NCI-H2227 treated with DMSO at 0.1 percent for 48 hours (cell line): ENCODE measurements at places on chromosomes 7 and 10.

DNA sequence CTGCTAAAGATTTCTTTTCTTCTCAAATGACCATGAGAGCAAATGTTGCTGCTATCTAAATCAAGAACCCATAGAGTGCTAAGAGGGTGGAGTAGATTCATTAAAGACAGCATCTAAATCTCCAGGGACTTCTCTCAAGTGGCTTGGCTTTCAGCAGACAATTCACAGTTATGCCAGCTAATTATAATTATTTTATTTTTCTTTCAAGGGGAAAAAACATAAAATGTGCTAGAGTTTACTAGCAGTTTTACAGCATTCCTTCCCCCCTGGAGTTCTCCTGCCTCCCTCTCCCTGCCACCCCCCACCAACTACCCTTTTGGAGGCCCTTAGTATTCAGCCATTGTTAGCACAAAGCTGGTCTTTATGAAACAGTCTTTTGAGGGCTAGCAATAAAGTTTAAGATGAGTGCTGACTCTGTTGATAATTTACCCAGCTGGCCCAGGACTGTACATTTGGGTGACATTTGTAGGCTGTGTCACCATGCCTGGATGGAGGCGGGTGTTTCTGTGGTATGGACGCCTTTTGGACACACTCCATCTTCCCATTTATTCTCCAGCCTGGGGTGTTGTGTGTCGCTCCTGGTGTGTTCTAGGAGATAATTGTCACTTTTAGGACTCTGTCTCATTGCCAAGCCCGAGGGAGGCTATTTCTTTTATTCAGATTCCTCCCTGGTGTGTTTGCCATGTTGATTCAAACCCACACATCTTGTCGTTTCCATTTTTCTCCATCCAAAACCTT lies 160.2 kb downstream of the CREB5 start:
- peak; percentile 57 for DNase-seq

DNA sequence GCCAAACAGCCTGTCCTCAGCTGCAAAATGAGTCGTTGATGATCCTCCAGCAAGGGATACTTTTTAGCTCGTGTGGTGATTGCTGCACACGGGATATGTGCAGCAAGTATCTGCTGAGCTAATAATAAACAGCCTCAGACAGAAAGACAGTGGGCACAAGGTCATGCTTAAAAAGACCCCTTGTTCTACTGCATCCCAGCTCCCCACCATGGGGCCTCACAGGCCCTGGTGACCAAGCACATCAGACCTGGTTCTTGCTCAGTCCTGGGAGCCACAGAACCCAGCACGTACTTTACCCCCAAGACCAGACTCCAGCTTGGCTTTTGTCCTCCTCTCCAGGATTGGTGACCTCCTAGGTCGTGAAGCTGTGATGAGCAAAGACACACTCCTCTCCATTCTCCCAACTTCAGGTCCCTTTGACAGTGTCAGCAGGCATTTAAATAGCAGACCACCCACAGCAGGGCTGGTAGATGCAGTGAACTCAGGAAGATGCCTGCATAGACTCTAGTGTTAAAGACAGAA lies 50.5 kb downstream of the EGFR start:
- DNase-seq: no peak

GRCh38 chr7:1087952-1088920 lies at the start of gene GPER1:
GPER1 (plus strand) TSS chr7:1088113; CDS start chr7:1091729, 3,616 bp downstream.
- peak; percentile 33 for DNase-seq

GRCh38 chr7:20216406-20217036 lies 663 bp downstream of the MACC1 start:
- no peak for DNase-seq

DNA sequence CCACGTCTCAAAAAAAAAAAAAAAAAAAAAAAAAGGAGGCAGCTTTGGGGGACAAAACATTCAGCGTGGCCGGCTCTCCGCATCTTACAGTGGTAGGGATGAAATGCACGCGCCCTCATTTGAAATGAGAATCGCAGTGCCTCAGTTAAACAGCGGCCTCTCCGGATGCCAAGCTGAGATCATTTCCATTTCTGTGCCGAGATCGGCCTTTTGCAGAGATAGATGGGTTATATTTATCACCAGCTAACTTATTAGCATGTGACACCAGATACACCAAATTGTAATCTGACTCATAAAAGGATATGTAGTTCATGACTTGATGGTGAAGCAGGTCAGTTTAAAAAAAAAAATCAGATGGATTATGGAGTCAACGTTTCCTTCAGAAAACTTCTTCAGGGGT lies 138.7 kb downstream of the CUX1 start:
- no peak for DNase-seq

DNA sequence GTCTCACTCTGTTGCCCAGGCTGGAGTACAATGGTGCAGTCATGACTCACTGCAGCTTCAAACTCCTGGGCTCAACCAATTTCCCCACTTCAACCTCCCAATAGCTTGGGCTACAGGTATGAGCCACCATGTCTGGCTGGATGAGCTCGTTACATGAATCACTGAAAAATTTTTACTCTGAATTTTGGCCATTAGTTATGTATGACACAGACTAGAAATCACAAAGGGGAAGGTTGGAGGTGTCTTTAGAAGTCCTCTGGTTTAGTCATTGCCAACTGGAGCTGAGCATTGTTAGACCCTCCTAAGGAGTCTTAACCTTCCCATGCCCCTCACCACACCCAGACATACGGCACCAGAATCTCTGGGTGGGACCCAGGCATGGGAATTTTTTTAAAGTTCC lies 34.7 kb downstream of the SVIL start:
- DNase-seq: no peak

DNA sequence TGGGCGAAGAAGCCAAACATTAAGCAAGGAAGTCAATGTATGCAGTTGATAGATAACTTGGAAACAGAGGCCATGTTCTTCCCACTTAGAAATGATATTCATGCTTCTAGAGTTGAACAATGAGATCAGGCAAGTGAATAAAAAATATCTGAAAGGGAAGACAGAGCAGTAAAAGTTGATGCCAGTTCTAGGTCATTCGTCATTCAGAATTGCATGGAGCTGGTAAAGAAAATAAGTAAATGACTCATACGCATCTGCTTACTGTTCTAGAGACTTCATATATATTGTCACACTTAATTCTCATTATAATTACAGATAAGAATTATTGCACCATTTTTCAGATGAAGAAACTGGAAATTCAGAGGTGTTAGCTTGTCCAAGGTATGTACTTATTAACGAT lies 158.9 kb upstream of the FERD3L start:
- no peak for DNase-seq

DNA sequence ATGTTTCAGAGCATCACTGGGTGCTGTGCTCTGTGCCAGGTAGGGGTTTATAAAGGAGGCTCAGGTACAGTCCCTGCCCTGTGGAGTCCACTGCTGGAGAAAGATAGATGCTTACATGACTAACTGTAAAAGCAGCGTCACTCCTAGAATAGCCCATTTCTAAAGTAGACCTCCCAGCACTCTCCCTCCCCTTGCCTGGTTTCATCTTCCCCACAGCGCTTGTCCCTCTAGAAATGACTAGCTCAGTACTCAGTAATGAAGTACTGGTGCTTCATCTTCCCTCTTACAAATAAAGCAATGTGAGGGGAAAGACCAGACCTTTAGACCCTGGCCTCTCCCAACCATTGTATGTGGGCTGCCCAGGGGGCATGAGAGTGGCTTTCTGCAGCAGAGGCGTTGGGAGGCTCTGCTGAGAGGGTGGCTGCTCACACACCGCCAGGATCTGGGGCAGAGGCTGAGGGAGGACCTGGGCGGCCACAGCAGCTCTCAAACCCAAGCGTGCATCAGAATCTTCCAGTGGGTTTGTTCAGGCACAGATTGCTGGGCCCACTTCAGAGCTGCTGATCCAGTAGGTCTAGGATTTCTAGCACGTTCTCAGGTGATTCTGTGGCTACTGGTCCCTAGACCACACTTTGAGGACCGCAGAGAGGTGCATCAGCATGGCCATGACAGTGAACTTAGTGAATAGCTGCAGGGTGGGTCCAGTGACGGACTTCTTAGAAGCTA lies 110.3 kb upstream of the ANLN start:
- DNase-seq: no peak

DNA sequence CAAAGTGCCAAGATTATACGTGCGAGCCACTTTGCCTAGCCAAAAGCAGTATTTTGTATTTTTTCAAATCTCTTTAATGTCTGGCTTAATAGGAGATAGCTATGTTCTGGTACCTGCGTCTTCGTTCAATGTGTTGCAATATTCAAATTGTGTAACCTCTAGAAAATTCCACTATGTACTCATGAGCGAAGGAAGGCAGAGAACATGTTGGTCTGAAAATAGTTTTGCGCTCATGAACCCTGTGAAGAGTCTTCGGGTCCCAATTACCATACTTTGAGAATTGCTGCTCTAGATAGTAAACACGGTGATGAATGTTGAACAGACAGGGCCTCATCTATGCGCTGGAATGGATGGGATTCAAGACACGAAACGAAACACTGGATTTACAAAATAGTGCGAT lies 2.7 kb upstream of the SUV39H2 start:
- DNase-seq: no peak

DNA sequence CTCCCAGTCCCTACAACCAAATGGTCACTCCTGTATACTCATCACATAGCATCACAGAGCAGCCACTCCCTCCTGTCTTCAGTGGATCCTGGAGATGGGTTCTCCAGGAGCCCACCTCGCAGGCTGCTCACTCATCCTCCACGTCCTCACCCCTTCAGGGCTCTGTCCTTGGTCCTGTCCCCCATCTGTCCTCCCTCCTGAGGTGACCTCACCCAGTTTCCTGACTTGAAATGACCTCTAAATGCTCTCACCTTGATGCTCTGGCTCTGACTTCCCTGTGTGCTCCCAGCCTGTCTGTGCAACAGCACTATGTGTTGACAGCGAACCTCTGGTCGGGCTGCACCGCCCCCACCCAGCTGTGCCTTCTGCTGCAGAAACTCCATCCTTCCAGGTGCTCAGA lies 2.1 kb upstream of the PPP2R2D start:
- DNase-seq: no peak

DNA sequence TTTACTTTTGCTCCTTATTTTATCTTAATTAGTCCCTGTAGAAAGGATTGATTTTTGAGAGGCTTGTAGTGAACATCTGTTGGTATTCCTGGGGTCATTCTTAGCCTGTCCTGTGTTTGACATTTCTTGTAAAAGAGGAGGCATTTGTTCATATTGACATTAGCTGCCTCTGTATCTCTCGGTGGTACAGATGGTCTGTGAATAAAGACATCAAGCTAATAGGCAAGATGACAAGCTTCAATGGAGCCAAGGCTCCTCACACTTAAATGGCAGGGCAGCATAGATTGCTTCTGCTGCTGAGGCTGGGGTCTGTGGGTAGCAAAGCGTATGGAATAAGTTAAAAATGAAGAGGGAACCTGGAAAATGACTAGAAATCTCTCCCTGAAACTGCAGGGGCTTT lies 687.6 kb downstream of the LRMDA start:
- no peak for DNase-seq

DNA sequence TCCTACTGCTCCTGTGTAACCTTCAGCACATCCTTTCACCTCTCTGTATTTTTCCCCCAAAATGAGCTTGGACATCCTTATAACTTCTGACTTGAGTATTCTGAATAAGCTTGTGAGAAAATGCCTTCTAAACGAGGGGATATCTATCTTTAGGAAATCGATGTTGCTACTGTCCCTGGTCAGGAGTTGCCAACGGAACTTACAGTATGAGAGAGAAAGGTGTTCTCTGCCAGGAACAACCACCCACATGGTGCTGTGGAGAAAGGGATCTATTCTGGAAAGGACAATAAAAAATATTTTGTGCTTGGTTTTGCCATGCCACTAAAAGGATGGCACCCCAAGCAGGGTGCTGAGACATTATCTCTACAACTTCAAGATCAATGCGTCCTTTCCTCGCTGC lies 186.6 kb upstream of the AOAH start:
- DNase-seq: no peak

- no peak for DNase-seq
Measured at GRCh38 chr7:73423519-73424488, 9.8 kb upstream of the FZD9 start.

DNA sequence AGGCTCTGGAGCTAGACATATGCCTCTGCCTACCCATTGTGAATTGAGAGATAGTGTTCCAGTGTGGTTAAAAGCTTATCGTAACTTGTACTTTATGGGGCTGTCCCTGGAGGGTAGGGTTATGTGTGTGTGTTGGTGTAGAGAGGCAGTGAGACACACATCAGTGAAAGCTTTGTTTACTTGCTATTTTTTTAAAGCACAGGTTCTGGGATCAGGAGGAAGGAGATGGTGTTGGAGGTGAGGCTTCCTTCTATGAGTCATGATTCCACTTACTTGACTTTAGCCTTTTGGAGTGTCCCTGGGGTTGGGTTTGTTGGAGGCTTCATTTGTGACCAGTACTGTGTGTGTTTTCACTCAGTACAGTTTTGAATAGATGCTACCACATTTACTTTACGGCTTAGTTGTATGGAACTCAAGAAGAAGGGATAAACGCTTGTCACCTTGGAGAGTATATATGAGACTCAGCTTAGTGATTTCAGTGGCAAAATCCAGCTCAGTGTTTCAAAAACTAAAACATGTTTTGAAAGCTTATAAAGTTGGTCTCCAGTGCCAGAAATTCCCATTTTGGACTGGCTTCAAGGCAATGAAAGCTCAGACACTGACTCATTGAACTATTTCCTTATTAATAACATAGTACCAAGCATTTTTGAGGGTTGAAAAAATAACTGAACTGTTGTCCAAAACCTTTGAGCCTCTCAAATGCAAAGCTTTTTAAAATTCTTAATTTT lies 106.2 kb downstream of the PLXDC2 start:
- no peak for DNase-seq

- no peak for DNase-seq
Measured at GRCh38 chr10:78867555-78867939, 201.2 kb upstream of the ZMIZ1 start.
